ENCODE measurements at places on chromosomes 12 and 14.
A peak's percentile ranks its signal among the peaks of the same experiment; 100 is the strongest.

- DNase-seq: no peak
Observed at GRCh38 chr14:100409003-100409360, 85.8 kb downstream of the SLC25A47 start.

- DNase-seq: no peak
Observed at GRCh38 chr12:26271889-26272492, 76.6 kb downstream of the SSPN start.

DNA sequence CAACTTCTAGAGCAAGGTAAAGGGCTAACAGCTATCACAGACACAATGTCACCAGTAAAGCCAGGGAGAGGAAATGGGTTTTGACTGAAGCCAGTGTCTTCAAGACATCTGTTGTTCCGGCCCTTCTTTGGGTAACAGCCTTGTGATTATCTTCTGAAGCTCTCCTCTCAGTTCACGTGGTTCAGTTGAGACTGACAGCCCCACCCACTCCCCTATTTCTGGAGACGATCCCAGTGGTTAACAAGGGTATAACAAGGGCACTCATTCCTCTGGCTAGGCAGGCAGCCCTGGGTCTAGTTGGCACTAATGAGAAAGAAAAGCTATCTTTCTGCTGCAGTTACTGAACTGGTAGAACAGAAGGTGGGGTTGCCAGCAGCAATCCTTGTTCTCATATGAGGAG lies 6.9 kb downstream of the GNPTAB start:
- peak; percentile 42 for DNase-seq

DNA sequence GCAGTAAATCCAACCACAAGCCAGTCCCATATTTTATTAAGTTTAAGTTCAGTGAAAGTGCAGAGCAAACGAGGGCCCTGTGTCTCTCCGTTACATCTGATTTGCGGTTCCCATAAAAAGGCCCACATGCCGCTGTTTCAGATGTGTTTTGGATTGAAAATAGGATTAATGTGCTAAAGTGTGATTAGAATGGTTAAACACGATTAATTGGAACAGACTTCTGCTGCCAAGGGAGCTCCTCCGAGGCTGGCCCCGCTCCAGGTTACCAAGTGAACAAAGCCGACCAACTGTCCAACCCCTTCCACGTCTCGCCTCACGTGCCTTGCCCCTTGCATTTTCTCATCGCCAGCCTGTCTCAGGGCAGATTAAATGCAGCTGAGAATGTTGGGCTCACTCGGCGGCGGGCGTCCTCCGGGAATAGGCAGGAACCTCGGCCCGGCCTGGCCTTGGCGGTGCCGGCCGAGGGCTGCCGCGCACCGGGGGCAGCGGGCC lies 166.5 kb upstream of the GSC start:
- no peak for DNase-seq

DNA sequence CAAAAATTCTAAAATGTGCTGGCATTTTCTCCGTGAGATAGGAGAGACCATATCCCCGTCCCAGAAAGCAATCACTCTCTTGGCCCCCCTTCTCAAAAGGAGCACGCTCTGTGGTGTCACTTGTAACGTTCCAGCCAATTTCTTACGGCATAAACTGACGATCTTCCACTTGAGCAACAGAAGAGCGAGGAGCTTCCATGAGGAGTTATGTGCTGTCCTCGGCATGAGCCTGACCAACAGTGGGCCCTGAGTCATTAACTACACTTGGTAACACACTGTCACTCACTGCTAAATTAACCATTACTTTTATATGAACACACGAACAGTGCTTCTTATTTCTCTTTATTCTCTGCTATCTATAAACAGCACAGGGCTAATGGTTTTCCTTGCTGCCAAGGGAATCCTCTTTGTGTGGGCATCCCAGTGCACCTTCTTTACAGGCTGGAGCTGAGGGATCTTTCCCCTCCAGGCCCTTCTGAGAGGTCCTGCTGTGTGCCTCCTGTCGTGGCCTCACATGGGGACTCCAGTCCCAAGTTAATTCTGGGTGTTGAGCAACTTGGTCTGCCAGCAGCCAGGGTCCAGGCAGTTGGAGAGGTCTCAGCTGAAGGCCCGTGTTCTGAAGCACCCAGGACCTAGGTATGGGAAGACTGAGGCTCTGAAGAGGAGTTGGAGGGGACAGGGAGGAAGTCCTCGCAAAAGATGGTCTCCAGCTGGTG lies 9.4 kb downstream of the SLC6A13 start:
- DNase-seq: no peak

GRCh38 chr14:43413084-43413483 lies 1094.0 kb downstream of the FSCB start:
- DNase-seq: no peak

GRCh38 chr14:94686511-94687160 lies 74.4 kb downstream of the SERPINA3 start:
- no peak for DNase-seq

- no peak for DNase-seq
Observed at GRCh38 chr14:75979071-75979571, 2.7 kb downstream of the TGFB3 start.

GRCh38 chr14:69535230-69535848 lies 39.3 kb downstream of the CCDC177 start:
- DNase-seq: no peak

- no peak for DNase-seq
Observed at GRCh38 chr12:117513353-117513752, 151.9 kb upstream of the NOS1 start.

DNA sequence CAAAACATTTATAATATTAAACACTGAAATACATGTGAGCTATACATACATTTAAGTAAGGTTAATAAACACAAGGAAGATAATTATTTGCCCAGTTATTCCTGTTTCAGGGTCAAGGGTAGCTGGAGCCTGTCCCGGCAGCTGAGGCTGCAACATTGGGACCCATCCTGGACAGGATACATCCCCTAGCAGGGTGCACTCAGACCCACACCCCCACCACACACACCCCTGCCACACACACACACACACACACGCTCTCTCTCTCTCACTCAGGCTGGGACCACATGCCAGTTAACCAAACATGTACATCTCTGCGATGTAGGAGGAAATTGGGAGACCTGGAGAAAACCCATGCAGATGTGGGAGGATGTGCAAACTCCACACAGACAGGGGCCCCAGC lies 112.6 kb upstream of the TMCC3 start:
- no peak for DNase-seq

- no peak for DNase-seq
Observed at GRCh38 chr12:66268562-66268961, 33.7 kb upstream of the HELB start.

DNA sequence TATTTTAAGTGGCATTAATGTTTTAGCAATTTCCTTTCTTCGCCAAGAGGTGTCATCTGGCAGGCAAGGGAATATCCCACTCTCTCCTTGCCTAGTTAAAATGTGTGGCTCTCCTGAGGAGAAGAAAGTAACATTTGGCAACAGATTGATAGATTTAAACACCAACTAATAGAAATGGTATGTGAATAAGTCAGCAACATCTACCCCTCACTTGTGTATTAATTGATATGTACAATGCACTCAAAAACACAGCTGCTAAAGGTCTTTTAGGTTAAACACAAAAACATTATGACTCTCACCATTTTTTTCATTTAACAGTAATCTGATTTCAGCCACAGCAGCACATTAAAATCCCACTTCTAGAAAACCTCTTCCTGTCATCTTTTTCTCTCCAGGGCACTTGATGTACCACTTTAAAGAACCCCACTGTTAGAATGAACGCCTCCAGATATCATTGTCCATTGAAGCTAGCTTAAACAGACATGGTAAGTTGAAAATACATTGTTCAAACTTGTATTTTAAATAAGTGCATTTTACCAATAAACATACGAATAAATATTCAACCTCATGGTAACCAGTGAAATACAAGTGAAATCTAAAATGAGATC lies 151.7 kb downstream of the RPAP3 start:
- no peak for DNase-seq

DNA sequence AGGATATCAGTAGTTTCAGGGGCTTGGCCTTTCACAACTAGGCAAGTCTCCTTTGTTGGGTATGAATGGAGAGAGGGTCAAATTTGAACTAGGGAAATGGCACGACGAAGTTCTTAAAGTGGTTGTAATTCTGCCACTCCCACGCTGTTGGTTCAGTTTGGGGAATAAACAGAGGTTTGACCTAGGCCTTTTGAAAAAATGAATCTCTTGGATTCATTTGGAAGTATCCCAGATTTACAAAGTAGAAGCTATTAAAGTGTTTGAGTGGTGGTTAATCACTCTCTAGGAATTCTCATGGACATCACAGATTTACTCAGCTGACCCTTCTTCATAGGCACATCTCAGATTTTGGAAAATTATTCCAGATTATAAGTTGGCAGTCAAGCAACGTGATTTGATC lies 14.8 kb downstream of the BATF start:
- no peak for DNase-seq

DNA sequence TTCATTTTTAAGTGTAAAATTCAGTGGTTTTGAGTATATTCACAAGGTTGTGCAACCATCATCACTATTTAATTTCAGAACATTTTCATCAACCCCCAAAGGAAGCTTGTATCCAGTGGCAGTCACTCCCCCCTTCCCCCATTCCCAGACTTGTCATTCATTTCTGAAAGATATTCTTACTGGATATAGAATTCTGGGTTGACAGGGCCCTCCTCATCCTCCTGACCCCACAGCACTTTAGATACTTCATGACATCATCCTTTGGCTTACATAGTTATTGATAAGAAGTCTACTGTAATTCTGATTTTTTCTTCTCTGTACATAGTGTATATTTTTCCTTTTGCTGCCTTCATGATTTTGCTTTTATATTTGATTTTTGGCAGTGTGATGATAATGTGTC lies 8.8 kb upstream of the ADGRD1 start:
- DNase-seq: no peak

GRCh38 chr12:90987520-90987919 lies 17.3 kb downstream of the EPYC start:
- DNase-seq: no peak

GRCh38 chr12:3219233-3219632 lies 142.1 kb downstream of the TSPAN9 start:
- no peak for DNase-seq

GRCh38 chr12:73529231-73529630 lies 1008.4 kb upstream of the ATXN7L3B start:
- DNase-seq: no peak

DNA sequence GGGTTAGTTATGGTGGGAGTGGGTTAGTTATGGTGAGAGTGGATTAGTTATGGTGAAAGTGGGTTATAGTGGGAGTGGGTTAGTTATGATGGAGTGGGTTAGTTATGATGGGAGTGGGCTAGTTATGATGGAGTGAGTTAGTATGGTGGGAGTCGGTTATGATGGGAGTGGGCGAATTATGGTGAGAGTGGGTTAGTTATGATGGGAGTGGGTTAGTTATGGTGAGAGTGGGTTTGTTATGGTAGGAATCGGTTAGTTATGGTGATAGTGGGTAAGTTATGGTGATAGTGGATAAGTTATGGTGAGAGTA lies 22.1 kb upstream of the SFSWAP start:
- DNase-seq: no peak

DNA sequence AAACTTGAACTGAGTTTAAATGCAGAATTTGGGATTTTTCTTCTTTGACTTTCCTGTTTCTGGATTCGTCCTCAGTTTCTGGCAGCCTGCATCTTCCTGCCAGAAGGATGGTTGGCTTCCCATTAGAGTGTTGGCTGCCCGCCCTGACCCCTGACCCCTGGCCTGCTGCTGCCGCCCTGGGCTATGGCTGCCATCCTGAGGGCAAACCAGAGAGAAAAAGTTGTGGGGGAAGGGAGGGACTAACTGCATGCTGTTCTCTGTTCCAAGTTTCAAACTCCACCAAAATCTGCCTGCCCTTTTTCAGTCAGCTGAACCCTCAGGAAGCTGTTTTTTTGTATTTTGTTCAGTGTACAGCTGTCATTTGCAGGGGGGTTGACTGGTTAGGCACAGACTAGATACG lies 48.4 kb downstream of the FNTB start:
- DNase-seq: no peak

- DNase-seq: no peak
Observed at GRCh38 chr14:58805605-58806409, 168.0 kb downstream of the DACT1 start.

DNA sequence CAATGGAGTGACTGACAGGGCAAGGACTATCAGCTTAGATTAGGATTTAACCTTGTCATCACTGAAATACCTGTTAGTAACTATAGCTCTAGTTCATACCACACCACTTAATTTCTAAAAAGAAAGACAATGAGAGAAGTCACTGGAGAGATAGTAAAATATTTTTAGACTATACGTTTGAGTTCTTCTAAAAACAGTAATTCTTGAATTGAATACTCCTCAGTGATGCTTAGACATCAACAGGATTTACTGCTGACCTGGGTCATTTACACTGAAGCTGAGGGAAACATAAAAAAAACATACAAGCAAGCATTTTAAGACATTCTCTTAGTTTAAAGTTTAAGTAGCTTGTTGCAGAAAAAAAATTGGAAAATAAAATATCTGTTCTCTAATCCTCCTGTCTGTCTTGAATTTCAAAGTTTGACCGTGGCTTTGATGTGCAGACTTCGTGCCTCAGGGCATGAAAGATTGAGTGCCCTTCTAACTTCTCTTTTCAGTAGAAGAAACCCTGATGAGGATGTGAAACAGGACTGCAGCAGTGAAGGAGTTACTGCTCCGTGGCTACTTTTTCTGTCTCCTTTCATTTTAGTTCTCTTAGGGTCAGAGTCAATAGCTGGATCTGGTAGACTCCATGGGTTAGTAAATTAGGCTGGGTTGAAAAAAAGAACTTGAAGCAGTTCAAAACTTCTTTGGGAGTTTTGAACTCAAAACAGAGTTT lies 172.2 kb downstream of the PTPRO start:
- no peak for DNase-seq

All from stimulated activated CD8-positive, alpha-beta memory T cell treated with anti-CD3 and anti-CD28 coated beads, Interleukin-4, amount 100 ng/mL, for 1 hour (primary cell).